NCI-H1092 treated with DMSO at 0.1 percent for 48 hours (cell line): ENCODE measurements at places on chromosomes 6 and 20.
A peak's percentile ranks its signal among the peaks of the same experiment; 100 is the strongest.

DNA sequence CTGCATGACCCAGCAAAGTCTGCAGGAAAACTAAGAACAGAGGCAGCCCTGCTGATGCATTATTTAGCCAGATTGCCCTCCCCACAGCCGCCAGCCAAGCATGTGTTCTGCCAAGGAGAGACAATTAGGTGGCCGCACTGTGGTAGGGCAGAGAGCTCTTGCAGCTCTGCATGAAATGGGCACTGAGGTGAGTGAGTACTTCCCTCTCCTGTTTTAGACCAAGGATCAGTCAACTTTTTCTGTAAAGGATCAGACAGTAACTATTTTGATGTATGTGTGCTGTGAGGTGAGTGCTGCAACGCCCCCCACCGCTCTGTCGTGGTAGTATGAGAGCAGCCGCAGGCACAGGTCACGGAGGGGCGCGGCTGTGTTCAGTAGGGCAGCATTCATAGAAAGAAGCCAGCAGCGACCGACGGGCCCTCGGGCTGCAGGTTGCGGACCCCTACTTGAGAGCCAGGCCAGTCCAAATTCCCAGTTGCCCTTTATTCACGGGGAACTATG lies 23.8 kb upstream of the FAM50B start:
- no peak for DNase-seq

GRCh38 chr6:108559884-108560462 lies 744 bp upstream of the FOXO3 start:
- DNase-seq, result peak; percentile 57

DNA sequence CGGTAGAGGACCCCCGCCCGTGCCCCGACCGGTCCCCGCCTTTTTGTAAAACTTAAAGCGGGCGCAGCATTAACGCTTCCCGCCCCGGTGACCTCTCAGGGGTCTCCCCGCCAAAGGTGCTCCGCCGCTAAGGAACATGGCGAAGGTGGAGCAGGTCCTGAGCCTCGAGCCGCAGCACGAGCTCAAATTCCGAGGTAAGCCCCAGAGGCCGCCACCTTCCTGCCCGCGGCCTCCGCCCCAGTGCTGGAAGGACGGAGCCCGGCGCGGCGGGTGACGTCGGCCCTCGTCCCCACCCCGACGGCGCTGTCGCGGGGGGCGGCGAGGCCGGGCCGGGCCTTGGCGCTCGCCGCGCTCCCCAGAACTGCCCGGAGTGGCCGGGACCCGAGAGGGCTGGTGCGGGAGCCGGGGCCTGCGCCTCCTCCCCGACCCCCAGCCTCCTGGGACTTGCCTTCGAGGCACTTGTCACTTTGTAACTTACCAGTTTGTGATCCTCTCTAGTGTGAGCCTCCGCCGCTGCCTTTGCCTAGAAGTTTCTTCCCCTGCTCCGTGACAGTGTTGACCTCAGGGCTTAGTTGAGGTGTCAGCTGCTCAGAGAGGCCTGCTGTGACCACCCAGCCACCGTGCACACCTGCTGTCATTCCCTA lies 417 bp downstream of the VAPB start:
- peak; percentile 43 for DNase-seq

- DNase-seq, result no peak
Measured at GRCh38 chr6:34664256-34664971, 32.2 kb downstream of the ILRUN start.

- DNase-seq, result no peak
Measured at GRCh38 chr20:43534791-43535350, 24.0 kb upstream of the SGK2 start.

- no peak for DNase-seq
Measured at GRCh38 chr6:49607391-49607982, 29.2 kb downstream of the RHAG start.

GRCh38 chr20:7712661-7713060 lies 227.6 kb downstream of the HAO1 start:
- no peak for DNase-seq

DNA sequence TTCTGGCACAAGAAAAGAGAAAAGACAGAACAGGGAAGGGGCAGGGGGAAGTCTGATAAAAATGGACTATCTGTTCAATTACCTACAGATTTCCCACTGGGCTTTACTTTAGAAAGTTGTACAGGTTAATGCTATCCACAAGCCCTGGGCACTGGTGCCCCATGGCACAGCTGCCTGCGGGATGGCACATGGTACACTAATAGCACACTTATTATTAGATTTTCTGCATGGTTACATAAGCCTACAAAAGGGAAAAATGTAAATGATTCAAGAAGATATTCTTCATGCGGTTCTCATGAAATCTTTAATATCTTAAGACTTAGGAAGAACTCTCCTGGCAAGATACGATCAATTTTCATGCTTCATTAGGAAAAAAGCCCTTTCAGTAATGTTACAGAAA lies 137.5 kb downstream of the GMPR start:
- DNase-seq, result no peak

GRCh38 chr20:22954661-22955060 lies 80.5 kb upstream of the SSTR4 start:
- DNase-seq, result no peak

GRCh38 chr6:40355532-40355931 lies 231.6 kb downstream of the LRFN2 start:
- DNase-seq, result no peak

- DNase-seq, result no peak
Measured at GRCh38 chr6:20790032-20790791, 256.0 kb downstream of the CDKAL1 start.

DNA sequence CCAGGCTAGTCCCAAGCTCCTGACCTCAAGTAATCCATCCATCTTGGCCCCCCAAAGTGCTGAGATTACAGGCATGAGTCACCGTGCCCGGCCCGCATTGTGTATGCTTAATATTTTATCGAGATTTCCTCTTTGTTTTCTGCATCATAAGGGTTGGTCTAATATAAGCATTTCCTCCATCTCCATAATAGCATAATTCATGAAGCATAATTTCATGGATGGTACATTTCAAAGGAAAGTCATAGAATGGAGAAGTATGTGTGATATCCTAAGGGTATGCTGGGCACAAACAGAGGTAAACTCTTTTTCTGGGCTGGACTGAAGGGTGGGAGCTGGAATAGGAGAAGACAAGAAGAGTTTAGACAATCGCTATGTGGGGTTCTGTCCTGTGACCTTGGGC lies 17.5 kb upstream of the TIAM2 start:
- DNase-seq, result no peak

DNA sequence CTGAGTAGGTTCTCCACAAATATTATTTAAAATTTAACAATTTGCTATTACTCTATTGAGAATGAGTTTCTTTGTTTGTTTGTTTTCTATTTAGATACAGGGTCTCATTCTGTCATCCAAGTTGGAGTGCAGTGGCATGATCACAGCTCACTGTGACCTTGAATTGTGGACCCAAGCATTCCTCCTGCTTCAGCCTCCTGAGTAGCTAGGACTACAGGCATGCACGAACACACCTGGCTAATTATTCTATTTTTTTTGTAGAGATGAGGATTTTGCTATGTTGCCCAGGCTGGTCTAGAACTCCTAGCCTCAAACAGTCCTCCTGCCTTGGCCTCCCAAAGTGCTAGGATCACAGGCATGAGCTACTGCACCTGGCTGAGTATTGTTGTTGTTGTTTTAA lies 122.2 kb downstream of the PHF3 start:
- no peak for DNase-seq

- no peak for DNase-seq
Measured at GRCh38 chr6:29368765-29369164, at the start of gene OR5V1. TSS of gene OR5V1 (minus strand) at chr6:29368865. CDS start at chr6:29356195, 12,670 bp downstream.

GRCh38 chr20:3021777-3022176 lies 21.6 kb upstream of the GNRH2 start:
- no peak for DNase-seq

GRCh38 chr6:121093928-121094327 lies 240.4 kb downstream of the TBC1D32 start:
- DNase-seq, result no peak

DNA sequence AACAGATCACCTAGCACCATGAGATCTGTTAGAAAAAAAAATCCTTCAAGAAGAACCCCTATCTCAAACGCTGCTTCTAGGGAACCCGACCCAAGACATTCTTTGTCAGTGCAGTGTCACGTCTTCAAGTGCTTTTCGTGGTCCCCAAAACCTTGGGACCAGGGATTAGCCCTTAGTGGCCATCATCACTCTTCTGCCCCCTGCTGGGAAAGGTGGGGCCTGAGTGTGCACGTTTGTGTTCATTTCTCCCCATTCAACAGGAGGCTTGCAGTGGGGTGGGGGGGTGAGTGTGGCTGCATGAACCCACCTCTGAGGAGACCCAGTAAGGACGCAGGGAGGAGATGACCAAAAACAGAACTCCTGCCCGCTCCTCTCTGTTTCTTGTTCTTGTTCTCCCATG lies 218.2 kb upstream of the RNF24 start:
- DNase-seq, result no peak

DNA sequence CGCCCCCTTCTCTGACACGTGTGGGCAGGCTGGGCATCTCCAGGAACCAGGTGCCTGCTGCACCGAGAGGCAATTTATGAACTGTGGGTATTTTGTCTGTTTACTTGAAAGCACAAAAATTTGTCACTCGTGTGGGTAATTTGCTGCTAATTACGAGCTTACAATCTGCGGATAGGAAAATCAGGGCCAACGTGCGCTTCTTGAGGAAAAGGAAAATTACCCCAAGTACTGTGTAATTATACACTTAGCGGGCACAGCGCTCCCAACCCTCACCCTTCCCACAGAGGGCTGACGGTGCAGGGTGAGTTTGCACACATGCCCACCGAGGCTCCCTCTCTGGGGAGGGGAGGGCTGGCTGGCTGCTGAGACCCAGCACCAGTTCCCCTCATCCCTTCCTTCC lies 25.3 kb upstream of the MDGA1 start:
- no peak for DNase-seq

DNA sequence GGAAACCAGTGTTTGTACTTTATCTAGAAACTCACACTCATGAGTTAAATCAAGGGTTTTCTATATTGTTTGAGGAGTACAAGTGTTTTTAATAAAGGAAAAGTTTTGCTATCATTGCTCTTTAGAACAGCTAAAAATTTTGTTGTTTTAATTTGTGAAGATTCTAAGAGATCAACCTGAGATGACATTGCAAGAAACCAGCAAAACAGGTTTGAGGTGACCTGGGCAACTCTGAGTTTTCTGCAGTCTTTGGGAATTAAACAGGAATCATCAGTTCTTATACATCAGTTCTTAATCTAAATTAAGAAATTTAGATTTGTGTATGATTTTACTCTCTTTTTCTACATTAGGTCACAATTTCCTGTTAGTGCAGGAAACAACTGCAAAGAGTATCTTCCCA lies 114.5 kb downstream of the JAG1 start:
- no peak for DNase-seq

DNA sequence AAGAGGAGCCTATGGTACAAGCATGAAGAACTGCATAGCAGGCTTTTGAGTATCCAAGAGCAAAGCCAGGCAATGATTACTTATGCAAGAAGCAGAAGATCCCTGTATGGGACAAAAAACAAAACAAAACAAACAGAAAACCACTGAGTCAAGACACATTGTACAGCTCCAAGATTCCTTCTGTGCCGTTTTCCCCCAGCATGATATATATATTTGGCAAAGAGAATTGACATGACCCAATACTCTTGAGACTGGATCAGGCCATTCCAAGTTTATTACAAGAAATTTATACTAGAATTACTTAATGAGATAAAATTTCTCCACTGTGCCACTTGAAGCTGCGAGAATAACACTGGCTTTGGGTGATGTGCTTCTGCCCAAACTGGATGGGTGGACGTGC lies 65.5 kb downstream of the TRMT11 start:
- DNase-seq, result no peak

DNA sequence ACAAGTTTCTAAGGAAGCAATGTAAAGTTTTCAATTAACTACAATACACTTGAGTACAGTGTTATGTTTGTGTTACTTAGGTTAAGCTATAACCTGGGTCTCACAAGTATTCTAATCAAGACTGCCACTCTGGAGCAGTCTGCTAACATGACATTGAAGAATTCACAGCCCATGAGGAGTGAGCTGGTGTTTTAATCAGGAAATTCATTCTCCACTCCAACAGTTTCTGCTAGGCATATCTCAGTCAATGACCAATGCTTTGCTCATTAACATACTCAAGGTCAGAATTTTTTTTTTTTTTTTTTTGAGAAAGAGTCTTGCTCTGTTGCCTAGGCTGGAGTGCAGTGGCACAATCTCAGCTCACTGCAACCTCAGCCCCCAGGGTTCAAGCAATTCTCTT lies 59.6 kb upstream of the SAMHD1 start:
- no peak for DNase-seq

DNA sequence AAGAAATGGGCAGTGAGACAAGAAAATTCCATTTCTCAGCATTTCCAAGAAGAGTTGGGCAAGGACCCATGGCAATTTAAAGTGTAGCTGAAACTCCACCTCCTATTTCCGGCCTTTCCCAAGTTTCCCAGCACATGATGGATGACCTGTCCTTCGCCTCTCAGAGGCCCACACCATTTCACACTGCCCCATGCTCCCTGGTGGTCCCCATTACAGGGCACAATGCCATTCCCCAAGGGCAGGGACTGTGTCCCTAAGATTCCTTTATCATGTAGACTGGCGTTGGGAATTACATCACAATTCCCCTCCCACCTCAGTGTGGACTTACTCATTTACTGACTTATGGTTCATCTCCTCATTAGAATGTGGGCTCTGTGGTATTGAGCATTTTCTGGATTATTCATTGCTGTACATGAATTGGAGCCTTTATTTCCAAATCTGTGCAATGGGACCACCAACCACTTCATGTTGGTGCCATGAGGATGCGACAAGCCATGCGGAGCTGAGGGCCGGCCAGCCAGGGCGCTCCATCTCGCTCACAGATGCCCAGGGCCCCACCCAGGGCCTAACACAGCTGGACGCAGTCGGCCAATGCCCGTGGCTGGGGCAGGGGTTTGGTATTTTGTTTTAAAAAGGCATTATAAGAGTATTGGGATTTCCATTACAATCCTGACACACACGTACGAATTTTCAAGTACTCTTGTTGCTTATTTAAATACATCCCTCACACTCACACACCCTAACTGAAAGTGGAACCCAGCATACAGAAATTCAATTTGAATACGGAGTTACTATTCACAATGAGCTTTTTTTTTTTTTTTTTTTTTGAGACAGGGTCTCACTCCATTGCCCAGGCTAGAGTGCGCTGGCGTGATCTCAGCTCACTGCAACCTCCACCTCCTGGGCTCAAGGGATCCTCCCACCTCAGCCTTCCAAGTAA lies 5.4 kb downstream of the ACSS1 start:
- DNase-seq, result no peak

DNA sequence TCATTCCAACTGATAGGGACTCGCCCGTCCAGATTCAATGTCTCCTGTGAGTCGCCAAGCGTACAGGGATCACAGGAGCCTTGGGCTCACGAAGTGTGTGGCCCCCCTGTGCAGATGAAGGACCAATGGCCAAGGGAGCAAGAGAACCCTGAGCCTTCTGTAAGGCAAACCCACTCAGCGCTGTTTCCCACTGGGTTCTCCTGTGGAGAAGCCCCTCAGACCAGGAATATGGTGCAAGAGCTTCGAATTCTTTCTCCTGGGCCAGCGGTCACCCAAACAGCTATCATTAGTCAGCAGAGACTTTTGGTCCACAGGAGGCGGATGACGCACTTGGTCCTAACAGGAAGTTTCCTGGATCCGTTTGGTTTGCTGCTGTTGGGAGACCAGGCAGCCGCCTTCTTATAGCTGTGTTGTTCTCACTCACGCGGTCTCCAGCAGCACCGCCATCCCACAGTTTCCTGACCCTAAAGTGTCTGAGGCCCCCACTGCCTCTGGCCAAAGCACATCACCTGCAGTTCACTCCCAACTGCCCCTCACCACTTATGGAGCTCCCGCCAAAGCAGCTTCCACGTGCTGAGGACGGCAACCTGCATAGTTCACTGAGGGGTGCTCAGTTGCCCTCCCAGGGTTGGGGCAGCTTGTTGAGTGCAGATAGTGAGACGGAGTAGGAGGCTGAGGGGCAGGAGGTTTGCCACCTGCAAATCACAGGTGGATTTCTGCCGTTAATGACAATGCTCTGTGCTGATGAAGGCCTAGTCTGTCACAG lies 268.6 kb downstream of the ERMARD start:
- DNase-seq, result no peak
